ENCODE measurements at places on chromosomes 5 and 9. TPM values are rescaled to one million over a fixed set of nuclear protein-coding genes. Genes with fewer than 3 reads are reported as not detected.

Gene PHYHD1
- 46.1 TPM for total RNA-seq

Gene LMX1B
- total RNA-seq = 1.9 TPM

Gene DEPDC1B
- 2.4 TPM for total RNA-seq

Gene CTNNA1
- 310 TPM for total RNA-seq

Gene DNM1
- total RNA-seq = 31.9 TPM

Gene MCIDAS
- not detected for total RNA-seq

Gene TAF11L10
- total RNA-seq = not detected

Gene SPATA31D4
- not detected for total RNA-seq

Gene SOHLH1
- total RNA-seq = not detected

Data from ascending aorta (tissue), 2 donors.